ENCODE measurements at places on chromosomes 7 and 10.

GRCh38 chr10:94333051-94333450 lies 29.7 kb downstream of the NOC3L start:
- no peak for DNase-seq

- peak; percentile 27 for DNase-seq
Measured at GRCh38 chr10:66931340-66931948, 5.6 kb downstream of the LRRTM3 start.

GRCh38 chr7:108310351-108310750 lies 145.9 kb downstream of the NRCAM start:
- DNase-seq, result no peak

GRCh38 chr10:117164592-117165537 lies 26.8 kb upstream of the VAX1 start:
- no peak for DNase-seq

- no peak for DNase-seq
Measured at GRCh38 chr10:68023292-68023691, 51.8 kb downstream of the HERC4 start.

- DNase-seq, result no peak
Measured at GRCh38 chr7:113087071-113087998, 708 bp upstream of the GPR85 start.

GRCh38 chr7:41203542-41203941 lies 499.3 kb downstream of the INHBA start:
- no peak for DNase-seq

GRCh38 chr7:100266576-100267354 lies 40.7 kb upstream of the SPDYE3 start:
- no peak for DNase-seq

DNA sequence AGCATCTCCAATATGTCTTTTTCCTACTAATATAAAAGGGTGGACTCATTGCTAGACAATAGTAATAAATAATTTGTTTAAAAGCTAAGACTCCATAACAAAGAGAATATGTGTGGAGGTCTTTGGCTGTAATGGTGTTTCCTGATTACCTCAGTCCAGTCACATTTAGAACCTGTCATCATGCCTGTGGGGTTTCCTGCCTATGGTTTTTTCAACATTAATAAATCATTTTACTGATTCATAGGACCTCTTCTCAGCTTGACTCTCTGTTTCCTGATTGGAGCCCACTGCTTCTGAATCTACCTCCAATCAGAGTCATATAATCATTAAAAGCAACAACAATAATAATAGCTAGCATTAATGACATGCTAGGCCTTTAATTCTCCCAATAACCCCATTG lies 52.4 kb upstream of the GNAI1 start:
- DNase-seq, result no peak

DNA sequence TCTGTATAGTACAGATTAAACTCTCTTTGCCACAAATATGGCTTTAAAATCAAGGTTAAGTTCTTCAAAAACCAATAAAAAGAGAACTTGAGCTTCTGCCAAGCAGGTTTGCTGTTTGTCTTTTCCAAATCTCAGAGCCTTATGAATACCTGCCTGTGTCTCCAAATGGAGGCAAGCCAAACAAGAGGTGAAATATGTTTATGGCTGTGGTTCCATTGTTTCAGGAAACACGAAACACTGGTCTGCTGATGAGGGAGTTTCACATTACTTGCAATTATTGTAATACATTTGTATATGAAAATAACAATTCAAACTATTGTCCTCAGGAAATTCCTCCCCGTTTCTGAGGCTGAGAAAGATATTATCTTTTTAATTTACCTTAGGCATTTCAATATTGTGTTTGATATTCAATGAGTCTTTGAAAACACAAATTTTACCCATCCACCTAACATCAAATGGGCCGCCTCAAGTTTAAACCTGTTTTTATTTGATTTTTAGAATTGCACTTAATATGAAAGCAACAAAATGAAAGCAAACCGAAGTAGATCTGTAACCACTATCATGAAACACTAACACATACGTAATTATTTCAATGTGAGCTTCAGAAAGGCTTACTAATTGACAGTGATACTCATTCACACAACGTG lies 359.3 kb downstream of the HGF start:
- no peak for DNase-seq

- DNase-seq, result no peak
Measured at GRCh38 chr10:24650669-24651391, 72.9 kb downstream of the ARHGAP21 start.

GRCh38 chr7:149872419-149873073 lies 1.2 kb upstream of the ATP6V0E2 start:
- no peak for DNase-seq

DNA sequence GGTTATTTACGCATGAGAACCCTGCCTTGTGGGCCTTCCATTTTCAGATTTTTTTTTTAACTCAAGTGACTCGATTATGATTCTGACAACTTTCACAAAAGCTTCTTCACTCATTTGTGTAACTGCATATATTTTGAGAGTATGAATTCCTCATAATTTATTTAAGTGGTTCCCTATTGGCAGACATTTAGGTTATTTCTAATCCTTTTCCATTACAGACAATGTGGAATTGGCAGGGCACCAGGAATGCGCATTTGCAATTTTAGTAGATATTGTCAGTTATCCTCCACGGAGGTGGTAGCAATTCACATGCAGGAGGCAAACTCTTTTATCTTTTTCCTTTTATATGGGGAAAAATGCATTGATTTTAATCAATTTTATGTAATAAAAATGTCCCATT lies 2.5 kb downstream of the TMEM176B start:
- DNase-seq, result no peak

DNA sequence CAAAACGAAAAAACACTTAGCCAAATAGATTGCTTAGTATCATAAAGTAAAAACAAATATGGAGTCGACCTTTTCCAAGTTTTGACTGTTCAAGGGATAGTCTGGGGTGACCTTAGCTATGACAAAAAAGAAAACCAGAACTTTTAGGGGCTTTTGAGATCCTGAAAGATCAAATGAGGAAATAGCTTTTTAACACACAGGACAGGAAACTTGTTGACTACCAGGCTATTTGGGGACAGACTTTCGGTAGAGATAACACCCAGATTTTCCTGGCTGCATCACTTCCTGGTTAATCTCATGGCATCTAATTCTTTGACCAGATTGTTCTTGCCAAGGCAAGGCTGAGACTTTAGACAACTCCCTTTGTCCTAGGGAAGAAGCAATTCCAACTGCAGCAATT lies 34.5 kb upstream of the EGR2 start:
- DNase-seq, result no peak

GRCh38 chr7:112596981-112597380 lies 116.2 kb downstream of the LSMEM1 start:
- DNase-seq, result no peak

DNA sequence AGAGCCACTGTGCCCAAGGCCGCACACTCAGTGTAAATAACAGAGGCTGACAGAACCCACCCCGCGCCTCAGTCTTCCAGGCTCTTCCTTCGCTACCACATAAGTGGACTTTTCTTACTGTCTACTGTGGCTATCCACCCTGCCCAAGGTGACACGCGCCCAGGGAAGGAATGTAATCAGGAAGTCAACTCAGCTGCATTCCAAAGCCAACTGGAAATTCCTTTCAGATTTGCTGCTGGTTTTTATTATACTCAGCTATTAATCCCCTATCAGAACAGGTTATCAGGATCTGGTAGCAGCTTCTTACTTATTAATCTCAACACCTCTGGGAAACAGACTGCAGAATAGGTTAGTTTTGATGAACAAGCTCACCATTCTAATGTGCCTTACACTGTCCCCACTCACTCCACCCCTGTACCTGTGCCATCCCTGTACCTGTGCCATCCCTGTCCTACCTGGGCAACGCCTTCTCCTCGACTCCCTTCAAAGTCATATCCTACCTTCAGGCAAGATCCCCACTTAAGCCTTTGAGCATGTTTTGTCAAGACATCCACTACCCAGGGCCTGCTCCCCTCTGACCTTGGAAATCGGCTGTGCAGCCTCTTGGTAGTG lies 90.7 kb downstream of the NHLRC2 start:
- DNase-seq, result no peak

DNA sequence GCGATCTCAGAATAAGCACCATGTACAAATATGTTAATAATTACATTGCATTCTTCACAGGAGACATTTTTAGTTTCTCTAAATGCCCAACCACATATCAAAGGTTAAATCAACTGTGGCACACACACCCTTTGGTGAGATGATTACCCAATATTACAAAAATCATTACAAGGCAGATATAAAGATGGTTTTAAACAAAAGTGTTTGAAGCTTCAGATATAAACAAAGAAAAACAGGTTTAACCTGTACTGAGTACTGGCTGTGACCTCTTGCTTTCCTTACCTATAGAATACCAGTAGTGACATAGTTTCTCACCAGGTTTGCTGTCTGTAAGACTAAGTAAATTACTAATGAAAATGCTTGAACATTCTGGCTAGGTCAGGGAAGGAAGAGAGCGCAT lies 360.0 kb upstream of the IGFBP3 start:
- no peak for DNase-seq

DNA sequence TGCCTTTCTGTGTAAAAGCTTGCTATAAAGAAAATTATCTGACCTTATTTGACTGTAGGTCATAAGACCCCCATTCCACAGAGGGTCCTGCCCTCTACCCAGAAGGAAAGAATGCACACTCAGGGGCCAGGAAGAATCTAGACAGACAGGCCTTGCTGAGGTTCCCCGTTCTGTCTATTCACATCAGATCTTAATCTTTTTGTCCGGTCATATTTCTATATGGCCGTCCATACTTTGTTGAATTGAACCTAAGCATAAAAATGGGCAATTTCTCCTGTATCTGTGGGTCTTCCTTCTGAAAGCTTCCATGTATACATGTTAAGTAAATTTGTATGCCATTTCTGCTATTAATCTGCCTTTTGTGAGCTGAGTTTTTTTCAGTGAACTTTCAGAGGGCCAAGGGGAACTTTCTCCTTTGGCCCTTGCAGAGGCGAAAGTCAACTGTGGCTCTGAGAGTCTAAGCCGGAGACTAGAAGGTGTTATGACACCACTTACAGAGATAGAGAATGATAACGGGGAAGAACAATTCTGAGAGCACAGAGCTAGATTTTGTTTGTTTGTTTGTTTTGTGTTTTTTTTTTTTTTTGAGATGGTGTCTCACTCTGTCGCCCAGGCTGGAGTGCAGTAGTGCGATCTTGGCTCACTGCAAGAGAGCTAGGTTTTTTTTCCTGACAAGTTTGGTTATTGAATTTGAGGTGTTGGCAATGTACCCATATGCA lies 11.6 kb upstream of the PRKAR2B start:
- no peak for DNase-seq

DNA sequence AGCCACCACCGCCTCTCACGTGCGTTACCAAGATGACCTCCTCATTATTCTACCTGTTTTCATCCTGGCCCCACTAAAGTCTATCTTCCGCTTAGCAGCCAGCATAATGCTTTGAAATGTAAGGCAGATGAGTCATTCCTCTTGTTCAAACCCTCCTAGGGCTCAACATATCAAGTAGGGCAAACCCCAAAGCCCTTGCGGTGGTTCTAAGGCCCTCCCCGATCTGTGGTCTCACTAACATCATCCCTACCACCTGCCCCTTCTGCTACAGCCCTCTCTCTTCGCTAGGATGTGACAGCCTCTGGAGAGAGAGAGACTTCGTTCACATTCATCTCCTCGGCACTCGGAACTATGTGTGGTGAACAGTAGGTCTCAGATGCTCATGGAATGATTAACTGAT lies 94.8 kb downstream of the SVIL start:
- DNase-seq, result no peak

DNA sequence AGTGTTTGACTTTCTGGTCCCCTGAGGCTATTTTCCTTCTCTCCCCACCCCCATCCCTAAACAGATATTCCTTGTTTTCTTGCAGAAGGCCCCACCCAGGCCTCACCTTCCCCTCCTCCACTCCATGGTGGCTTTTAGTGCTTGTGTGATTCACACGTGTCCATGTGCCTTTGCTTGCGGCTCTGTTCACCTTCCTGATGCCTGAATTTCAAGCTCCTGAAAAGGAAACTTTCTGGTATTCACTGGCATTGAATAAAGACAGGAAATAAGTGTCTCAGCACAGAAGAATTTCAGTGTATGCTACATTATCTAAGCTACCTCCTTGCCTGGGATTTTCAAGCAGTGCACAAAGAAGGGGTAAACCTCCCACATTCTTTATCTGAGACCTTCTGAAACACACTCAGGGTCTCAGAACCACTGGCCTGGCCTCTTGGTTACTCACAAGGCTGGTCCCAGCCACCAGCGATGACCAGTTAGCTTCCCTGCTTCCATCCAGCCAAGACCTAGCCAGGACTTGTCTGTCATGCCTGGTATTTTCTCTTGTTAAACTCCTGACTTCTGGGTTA lies 17.2 kb upstream of the UBE2H start:
- DNase-seq, result no peak

DNA sequence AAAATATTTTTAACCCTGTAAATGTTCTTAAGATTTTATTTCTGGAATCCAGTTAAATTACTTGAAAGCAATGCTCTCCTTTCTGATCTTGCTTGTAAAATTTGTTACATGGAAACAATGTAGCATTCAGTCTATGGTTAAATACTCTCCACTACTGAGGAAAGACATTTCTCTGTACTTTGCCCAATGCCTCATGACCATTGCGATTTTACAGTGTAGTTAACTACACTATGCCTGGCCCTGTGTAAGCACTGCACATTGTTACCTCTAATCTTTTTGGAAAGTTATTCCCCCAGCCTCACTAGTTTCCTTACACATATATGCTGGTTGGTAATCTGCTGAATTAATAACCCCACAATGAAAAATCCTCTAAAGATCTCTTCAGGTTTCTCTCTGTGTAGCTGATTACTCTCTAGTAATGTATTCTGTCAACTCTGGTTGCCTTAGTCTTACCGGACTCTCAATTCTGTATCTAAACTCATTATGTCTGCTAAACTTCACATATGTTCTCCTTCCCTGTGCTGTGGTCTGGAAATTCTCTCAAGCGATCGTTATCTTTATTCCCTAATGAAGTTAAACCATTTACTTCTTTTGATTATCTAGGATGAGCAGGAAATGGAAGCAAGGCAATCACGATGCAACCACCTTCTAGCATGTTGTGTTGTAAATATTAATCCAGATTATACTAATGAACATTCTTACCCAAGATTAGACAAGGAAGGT lies 58.7 kb upstream of the TMEM106B start:
- DNase-seq, result no peak

- no peak for DNase-seq
Measured at GRCh38 chr7:24201226-24201625, 82.8 kb upstream of the NPY start.

GRCh38 chr10:6964543-6964942 lies 384.5 kb upstream of the PRKCQ start:
- DNase-seq, result no peak

DNA sequence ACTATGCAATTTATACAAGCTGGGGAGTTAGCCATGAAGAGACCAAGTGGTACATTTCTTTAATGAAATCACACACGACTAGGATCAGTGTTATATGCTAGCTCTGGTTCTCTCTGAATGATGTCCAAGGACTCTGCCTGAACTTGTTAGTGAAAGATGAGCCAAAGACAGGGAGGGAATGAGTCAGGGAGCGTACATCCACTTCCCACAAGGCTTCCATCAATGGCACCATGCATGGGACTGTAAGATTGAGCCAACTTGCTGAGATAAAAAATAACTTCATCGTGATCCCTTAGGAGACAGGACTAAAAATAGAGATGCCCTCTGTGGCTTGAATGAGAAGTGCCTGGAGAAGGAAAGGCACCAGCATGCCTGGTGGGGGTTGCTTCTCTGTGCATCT lies 629.7 kb downstream of the ACTR3B start:
- DNase-seq, result no peak

GRCh38 chr10:122565766-122566206 lies 5.2 kb downstream of the DMBT1 start:
- DNase-seq, result peak; percentile 26

- DNase-seq, result no peak
Measured at GRCh38 chr7:116951366-116952292, 1.7 kb upstream of the ST7 start.

- no peak for DNase-seq
Measured at GRCh38 chr7:130224210-130224609, 16.6 kb downstream of the SSMEM1 start.

Data from GM12864 (cell line).